ENCODE measurements at places on chromosomes 2 and 18.

DNA sequence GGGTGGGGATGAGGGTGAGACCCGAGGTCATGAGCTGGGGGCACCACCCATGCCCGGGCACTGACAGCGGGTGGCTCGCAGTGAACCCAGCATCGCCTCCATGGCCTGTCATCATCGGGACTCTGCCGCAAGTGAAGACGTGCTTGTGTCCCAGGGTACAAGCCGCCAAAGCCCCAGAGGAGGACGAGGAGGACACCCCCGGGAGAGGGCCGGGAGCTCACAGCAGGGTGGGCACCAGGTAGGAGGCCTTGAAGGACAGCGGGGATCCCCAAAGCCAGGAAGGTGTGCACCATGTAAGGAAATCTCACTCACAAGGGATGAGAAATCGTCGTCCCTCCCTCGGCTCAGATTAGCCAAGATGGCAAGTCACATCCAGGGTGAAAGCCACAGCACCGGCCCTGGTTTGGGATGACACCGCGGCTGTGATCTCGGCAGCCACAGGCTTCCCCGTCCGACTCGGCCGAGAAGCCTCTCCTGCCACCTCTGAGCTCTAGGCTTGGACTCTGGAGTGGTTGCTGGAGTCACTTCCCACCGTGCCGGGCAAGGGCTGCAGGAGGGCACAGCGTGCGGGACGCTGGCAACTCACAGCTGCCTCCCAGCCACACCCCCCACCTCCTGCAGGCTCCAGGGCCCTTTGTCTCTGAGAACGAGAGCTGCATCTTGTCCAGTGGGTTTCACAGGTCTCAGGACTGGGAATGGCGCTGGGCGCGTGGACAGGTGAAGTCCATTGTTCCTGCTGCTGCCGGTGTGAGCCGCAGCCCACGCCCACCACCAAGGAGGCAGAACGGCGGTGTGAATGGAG lies 81.6 kb upstream of the CTDP1 start:
- DNase-seq, result no peak

- no peak for DNase-seq
Observed at GRCh38 chr18:33821503-33821902, 243.5 kb downstream of the ASXL3 start.

GRCh38 chr18:48935433-48935774 lies 15.4 kb downstream of the SMAD7 start:
- no peak for DNase-seq

GRCh38 chr2:51469102-51469501 lies 437.2 kb upstream of the NRXN1 start:
- DNase-seq, result no peak

- no peak for DNase-seq
Observed at GRCh38 chr18:62877411-62878221, 162.3 kb downstream of the PHLPP1 start.

DNA sequence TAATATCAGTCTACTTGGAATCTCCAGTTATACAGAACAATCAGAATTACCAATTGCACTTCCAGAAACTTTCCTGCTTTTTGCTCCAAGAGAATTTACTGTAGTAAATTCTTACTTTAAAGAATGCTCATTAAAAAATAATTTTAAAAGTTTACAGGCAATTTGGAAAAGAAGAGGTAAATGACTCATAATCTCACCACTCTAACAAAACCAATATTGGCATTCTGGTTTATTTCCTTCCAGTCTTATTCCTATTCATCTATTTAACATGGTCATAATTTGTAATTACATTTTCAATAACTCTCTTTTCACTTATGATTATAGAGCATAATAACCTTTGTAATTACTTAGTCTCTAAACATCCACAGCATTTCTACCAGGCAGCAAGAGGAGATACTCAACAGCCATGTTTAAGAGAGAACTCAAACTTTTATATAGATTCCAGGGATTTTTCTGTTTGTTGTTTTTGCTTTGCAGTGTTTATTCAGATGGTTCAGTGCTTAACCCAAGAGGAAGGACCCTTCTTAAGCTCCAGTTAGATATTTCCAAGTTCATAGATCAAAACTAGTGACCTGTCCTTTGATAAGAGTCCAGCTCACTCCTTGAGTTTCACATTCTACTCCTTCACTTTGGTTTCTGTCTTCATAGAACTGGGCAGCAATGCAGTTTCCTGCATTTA lies 464.7 kb downstream of the TXNL1 start:
- DNase-seq, result no peak

- DNase-seq, result no peak
Observed at GRCh38 chr2:210399440-210400041, 77.0 kb downstream of the LANCL1 start.

All from left renal pelvis (tissue), 4 donors.